ENCODE measurements at places on chromosomes 4 and X.

DNA sequence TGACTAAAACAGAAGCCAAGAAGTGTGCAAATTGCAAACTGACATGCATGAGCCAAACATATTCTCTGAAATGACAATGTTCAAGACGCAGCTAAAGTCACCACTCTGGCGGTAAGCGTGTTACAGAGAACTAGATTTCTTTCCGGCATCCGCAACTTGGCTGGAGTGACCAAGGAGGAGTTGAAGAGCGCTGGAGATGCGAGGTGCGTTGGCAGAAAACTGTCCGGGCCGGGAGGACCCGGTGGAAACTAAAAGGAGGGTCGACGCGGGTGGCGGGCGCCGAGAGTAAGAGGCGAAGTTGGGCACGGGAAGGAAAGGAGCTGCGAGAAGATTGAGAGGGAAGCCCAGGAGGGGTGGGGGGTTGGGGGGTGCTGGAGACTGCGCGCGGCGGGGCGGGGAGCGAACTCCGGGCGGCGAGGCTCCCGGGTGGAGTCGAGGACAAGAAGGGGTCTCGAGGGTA is 807 bp downstream of the SEL1L3 start:
- no peak for DNase-seq

DNA sequence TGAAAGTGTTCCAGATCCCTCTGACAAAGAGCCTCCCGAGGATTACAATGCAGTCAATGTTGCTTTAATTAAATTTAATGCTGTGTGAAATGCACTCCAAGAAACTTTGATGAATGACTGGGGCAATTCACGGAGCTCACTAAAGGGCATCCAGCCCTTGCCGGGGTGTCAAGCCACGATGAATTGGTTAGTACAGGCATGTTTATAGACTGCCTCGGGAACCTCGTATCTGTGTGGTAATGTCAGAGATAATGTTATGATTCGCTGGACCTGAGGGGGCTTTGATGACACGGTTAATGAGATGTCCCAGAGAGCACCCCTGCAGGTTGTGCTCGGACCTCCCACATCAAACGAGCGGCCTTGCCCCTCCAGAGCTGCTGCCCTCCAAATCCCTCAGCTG is 428.8 kb downstream of the NKX6-1 start:
- DNase-seq: no peak

DNA sequence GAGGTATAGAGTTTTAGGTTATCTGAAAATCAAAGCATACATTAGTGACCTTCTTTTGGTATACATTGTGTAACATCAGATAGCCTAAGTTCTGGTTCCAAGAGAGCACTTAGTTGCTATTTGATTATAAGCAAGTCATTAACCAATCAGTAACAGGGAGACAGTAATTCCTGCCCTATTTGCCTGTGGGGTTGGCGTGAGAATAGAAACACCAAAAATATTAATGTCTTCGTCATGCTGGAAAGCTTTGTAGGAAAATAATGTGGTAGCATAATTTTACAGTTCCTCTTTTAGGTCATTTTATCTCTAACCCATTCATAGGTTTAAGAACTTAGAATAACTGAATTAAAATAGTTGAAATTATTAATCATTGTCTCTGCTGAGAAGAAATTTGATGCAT is 37.8 kb downstream of the NPNT start:
- DNase-seq: no peak

DNA sequence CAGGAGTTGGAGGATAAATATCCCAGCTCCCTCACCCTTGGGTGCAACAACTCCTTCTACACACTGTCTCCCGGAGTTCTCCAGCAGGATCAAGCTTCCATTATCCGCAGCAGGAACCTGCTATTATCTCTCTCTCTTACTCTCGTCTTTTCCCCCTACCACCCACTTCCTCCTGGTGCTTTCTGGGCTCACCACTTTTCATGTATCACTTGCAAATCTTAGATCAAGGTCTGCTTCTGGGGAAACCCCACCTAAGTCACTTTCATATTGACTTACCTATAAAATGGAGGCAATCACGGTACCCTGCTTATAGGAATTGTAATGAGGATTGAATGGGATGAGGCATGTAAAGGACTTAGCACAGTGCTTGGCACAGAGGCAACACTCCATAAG is 589.5 kb downstream of the BCOR start:
- no peak for DNase-seq

DNA sequence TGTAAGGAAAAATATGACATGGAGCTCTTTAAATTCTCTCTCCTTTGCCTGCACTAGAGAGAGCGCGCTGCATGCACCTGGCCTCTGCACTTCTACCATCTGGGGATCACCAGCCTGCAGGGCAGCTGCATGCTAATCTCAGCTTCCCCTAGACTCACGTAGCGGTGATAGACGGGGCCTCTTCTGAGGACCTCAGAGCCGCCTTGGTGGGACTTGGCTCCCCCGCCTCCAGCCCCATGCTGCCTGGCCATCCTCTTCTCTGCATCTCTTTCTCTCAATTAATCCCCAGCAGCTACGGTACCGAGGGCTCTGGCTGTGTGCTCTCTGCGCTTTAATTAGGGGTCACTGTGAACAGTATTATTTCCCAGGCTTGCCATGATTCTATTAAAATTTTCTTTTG is 52.8 kb upstream of the PSAPL1 start:
- no peak for DNase-seq

- DNase-seq: no peak
These were observed 47.6 kb downstream of the RAB33B start for GRCh38 chr4:139501527-139501926.

- no peak for DNase-seq
These were observed 203.3 kb downstream of the OR13H1 start for GRCh38 chrX:131747173-131747572.

DNA sequence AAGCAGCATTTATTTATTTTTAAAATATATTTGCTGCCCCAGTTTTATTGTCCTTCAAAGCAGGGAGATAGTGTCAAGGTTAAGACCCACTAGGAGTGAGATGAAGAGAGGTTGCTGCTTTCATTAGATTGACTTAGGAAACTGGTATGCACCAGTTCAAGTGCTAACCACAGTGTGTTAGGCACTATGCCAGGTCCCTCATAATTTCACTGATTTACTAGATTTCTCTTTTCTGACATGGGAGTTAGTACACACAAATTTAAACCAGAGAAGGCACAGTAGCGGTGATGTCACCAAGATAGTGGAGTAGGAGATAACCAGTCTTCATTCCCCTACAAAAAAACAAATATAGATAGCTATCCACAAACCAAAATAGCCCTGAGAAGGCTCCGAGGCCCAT is 14.3 kb downstream of the RRAGB start:
- DNase-seq: no peak

DNA sequence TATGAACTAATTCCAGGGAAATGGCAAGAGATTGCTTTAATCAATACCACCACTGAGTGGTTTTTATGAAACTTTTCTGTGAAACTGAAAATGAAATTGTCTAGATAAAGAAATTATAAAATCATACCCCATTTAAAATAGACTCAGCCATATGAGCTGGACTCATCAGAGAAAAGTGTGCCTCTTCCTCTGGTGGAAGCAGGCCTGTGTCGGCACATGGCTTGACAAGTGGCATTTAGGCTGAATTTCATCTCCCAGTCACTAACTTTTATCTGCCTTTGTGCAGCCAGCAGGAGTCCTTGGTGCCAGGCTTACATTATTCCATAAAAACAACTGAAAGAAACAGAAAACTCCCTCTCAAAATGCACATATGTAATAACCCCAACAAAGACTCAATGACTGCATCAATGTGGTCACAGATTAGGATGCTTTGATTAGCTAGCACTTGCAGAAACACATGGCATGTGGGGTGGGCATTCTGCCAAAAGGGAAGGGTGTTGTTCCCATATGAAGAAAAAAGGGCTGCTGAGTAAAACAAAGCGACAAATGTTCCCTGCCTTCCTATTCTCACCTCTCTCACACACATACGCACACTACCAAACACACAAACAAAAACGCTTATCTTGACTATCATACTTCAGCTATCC is 232.3 kb downstream of the PABPC4L start:
- no peak for DNase-seq

DNA sequence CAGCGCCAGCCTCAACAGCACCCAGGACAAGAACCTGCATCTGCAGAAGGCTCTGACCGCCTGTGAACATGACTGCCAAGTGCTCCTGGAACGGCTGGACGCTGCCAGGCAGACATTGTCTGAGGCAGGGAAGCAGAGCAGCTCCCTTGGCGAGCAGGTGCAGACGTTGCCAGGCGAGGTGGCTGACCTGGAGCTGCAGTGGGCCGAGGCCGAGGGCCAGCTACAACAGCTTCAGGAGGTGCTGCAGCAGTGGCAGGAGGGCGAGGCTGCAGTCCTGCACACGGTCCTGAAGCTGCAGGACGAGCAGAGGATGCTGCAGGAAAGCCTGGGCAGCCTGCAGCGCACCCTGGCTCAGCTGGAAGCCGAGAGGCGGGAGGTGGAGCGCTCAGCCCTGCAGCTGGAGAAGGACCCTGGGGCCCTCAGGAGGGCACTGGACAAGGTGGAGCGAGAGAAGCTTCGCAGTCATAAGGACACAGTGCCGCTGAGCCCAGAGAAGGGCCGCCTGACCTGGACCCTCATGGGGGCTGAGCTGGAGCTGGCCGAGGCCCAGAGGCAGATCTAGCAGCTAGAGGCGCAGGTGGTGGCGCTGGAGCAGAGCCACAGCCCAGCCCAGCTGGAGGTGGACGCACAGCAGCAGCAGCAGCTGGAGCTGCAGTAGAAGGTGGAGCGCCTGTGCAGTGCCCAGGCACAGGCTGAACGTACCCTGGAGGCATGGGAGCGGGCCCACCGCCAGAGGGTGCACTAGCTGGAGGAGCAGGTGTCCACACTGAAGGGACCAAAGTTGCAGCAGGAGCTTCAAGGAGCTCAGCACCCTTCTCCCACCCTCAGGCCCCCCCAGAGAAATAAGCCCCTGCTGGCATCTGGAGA is 16.4 kb downstream of the SMIM10L2A start:
- DNase-seq: no peak

GRCh38 chr4:6660430-6660829 is 19.9 kb downstream of the MRFAP1 start:
- no peak for DNase-seq

- DNase-seq: no peak
These were observed 54.4 kb downstream of the MRPL1 start for GRCh38 chr4:77917075-77917474.

DNA sequence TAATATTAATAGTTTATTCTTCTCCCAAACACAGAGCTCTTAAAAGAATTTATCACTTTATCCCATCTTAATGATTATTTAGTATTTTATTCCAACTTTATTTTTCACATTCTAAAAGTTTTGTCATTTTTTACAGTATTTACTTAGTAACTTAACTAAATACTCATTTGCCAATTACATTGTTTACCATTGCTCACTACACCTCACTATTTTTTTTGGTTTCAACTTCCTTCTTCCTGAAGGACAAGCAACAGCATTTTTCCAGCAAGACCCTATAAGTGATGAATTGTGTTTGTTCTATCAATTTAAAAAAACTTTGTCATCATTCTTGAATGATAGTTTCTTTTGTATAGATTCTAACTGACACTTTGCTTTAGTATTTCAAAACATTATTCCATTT is 19.4 kb upstream of the SRD5A3 start:
- DNase-seq: no peak

DNA sequence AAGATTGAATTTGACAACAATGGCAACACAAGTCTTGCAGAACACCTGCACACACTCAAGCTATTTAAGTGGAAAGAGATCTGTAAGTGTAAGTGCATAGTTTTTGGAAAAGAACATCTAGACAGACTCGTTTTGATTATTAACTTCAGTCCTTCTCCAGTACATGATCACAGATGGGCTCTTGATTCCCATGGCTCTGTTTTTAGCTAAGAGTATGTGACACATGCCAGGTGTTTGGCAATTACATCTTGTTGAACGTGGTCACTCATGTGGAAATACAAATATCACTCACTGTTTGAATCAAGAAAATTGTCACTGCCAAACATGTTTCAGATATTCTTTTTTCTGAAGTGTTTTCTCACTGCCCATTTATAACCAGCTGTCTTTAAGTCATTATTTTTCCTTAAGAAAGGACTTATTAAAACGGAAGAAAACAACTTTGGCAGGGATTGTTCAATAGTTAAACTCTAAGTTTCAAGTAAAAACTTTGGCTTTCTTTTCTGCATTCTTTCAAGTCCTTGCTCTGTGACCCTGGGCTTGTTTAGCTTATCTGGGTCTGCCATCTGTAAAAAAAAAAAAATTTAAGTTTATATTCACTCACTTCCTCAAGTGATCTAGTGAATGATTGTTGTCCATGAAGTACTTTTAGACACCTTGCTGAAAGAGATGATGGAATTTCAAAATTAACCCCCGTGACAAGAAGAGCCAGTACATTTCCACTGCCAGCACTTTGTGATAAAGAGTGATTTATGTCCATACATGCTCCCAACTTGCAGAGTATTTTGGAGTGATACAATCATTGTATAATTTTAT is 125.4 kb downstream of the ATXN3L start:
- DNase-seq: no peak

GRCh38 chrX:153726286-153727122 is 1.8 kb downstream of the ABCD1 start:
- DNase-seq: no peak

DNA sequence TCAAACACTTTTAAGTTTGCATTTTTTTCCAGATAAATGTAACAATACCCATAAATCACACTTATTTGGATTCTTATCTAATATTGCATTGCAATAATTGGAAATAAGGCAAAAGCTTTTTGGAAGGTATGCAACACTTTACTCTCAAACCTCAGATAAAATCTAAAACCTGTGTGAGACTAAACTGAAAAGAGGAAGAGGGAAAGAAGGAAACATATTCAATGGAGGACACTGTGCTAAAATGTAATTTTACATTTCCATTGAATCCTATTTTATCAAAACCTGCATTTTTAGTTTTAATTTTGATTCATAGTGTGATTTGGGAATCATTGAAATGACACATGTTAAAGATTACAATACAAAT is 99.4 kb downstream of the HPGD start:
- DNase-seq: no peak

DNA sequence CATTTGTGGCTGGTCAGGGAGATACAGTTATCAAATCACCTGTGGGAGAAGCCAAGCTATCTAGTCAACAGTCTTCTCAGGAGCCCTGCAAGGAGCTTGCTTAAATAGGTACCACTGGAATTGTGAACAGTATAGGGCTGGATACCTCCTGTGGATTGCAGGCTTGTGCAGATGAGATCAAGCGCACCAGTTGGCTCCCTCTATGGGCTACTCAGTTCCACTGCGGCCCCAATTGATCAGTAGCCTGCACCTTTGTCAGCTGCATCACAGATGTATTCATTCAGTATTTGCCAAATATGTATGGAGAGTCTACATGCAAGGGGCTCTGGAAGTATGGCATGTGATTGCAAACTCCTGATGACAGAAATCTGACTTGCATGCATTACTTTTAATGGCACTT is 28.6 kb downstream of the TEX13A start:
- no peak for DNase-seq

GRCh38 chr4:122045533-122045932 is 93.7 kb upstream of the TRPC3 start:
- no peak for DNase-seq

GRCh38 chrX:39682778-39683177 is 415.0 kb downstream of the BCOR start:
- DNase-seq: no peak

DNA sequence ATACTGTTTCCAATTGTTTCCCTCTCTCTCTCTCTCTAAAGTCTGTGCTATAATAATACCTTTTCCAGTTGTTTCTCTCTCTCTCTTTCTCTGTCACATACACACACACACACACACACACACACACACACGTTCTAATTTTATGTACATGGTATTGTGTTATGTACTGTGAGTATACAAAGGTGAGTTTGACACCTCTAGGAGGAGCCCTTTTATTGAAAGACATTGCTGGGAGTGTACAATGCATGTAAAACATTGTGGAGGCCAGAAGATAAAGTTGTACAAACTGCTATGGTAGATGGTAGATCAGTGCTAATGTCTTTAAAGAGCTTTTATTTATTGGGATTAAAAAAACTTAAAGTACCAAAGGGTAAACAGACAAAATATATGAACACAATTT is 53.6 kb downstream of the BLTP1 start:
- no peak for DNase-seq
